GM20000 (cell line): ENCODE measurements at places on chromosomes 2 and 18.

DNA sequence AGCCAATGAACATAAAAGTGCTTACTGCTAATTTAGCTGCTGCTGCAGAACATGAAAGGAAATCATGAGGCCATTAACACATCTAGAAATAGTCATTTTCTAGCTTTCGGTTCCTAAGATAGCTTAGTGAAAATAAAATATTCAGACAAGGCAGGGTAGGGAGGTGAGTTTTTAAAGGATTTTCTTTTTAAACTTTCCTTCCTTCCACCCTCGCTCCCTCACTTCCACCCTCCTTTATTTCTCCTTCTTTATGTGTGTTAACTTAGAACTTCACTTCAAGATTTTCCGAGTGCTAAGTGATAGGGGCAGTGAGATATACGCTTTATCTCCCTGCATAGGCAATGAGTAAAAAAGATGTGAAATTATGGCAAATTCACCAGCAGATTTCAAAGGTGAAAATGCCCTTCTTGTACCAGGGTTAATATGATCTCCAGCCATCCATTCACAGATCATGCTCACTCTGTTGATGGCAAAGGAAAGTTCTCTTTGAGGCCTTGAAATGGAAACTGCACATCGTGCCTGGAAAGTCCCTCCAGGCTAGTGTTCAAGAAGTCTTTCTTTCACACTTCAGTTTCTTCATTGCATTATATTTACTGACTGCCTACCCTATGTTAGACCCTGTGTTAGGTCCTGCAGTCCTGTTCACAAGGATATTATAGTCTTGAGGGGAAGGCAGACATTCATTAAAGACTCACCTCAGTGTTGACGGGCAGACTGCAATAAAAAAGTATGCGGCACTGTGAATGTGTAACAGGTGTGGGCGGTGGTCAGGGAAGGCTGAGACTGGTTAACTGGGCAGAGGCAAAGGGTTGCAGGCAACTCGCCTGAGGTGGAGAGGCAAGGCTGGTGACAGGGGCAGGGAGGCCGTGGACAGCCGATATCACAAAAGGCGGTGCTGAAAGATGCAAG lies 200.8 kb downstream of the PLCL1 start:
- peak; percentile 42 for DNase-seq

- DNase-seq = no peak
These were observed 80.7 kb upstream of the NABP1 start for GRCh38 chr2:191597186-191597751.

GRCh38 chr2:101976891-101977290 lies 14.9 kb upstream of the IL1R2 start:
- no peak for DNase-seq

- no peak for DNase-seq
These were observed 4.1 kb downstream of the TCF23 start for GRCh38 chr2:27152796-27153464.

- DNase-seq = no peak
These were observed 24.5 kb upstream of the KCNK3 start for GRCh38 chr2:26668041-26668440.

- no peak for DNase-seq
These were observed 50.8 kb upstream of the UGP2 start for GRCh38 chr2:63790906-63791305.

- DNase-seq = no peak
These were observed 14.9 kb downstream of the SCG2 start for GRCh38 chr2:223587301-223587700.

DNA sequence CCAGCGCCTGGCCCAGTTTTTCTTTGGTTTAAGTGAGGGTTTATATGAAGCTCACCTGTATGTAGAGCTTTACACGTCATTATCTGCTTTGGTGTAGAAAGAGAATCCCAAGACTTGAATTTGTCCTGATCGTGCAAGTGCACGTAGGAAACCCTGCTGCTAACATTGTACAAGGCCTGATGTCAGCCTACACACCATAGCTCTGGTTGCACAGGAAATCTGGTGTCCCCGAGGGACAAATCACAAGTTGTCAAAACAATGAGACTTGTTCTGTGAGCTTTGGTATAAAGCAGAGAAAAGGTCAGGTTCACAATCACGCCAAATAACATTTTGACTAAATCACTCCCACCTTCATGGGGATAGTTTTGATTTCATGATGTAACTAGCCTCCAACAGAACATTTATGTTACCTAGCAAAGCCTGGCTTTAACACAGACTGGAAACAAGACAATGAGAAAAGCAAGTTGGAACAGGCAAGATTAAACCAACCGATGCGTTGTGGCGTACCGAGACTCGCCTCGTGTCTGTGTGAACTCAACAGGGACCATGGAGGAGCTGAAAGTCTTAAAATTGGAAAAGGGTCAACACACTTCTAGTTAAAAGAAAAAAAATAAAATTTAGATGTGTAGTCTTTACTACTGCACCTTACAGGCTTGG lies 41.4 kb downstream of the ZAP70 start:
- no peak for DNase-seq

DNA sequence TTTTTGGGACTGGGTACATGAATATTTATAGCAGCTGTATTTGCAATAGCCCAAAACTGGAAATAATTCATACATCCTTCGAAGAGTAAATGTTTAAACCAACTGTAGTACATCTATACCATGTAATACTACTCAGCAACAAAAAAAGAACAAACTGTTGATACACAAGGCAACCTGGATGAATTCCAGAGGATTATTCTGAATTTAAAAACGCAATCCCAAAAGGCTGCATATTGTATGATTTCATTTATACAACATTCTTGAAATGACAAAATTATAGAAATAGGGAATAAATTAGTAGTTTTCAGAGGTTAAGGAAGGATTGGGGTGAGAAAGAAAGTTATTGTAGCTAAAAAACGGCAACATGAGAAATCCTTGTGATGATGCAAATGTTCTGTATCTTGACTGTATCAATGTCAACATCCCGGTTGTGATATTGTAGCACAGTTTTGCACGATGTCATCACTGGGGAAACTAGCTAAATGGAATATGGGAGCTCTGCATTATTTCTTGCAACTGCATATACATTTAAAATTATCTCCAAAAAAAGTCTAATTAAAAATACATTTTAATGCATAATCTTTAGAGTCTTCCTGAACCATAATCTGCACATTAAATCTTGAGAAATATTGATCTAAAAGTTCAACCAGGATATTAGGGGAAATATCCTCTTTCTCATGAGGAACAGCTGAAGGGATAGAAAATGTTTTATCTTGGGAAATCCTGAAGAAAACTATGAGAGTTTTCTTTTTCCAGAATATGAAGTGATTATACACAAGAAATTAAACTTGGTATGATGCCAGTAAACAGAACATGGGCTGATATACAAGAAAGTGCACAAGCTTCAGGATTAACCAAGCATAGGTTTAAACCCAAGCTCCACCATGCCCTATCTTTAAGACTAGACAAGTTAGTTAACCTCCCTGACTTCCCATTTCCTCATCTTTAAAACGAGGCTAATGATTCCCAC lies 21.9 kb downstream of the EVA1A start:
- DNase-seq = no peak

- DNase-seq = no peak
These were observed 970.6 kb upstream of the ACVR2A start for GRCh38 chr2:146874260-146874658.

DNA sequence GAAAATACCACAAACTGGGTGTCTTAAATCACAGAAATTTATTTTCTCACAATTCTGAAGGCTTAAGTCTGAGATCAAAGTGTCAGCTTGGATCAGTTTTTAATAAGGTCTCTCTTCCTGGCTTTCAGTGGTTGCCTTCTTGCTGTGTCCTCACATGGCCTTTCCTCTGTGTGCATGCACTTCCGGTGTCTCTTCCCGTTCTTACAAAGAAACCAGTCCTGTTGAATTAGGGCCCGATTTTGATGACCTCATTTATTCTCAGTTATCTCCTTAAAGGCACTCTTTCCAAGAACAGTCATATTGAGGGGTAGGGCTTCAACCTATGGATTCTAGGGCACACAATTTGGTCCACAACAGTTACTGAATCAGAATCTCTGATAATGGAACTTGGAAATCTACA lies 5.4 kb upstream of the XIRP2 start:
- no peak for DNase-seq
